ENCODE measurements at places on chromosomes 16 and 17.

DNA sequence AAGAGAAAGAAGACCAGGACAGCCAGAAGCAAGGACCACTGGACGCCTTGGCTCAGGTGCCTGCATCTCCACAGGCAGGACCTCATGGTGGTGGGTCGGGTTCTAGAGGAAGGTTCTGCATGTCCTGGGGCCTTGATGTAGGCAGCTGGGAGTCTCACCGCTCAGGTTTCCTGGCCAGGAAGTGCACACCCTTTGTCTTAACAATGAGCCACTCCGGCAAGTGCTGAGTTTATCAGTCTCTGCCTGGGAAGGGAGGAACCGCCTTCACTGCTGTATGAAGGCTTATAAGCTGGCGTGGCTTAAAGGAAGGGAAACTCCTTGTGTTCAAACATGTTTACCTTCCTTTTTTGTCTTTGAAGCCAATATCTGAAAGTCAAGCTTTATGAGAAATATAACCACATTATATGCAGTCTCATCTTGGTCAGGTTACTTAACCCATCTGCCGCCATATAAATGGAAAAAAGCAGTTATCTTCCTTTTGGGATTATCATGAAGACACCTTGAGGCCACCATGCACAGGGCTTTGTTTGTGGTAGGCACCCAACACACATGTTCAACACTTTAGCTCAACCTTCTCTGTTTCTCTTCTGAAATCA, at the start of gene ST6GALNAC1:
ST6GALNAC1 (minus strand) TSS at position 205 of the 596 bp plus-strand sequence; CDS start at position 86, 119 bp downstream.
- no peak for DNase-seq

- no peak for DNase-seq
Observed at GRCh38 chr17:67316781-67317180, 49.6 kb downstream of the PSMD12 start.

DNA sequence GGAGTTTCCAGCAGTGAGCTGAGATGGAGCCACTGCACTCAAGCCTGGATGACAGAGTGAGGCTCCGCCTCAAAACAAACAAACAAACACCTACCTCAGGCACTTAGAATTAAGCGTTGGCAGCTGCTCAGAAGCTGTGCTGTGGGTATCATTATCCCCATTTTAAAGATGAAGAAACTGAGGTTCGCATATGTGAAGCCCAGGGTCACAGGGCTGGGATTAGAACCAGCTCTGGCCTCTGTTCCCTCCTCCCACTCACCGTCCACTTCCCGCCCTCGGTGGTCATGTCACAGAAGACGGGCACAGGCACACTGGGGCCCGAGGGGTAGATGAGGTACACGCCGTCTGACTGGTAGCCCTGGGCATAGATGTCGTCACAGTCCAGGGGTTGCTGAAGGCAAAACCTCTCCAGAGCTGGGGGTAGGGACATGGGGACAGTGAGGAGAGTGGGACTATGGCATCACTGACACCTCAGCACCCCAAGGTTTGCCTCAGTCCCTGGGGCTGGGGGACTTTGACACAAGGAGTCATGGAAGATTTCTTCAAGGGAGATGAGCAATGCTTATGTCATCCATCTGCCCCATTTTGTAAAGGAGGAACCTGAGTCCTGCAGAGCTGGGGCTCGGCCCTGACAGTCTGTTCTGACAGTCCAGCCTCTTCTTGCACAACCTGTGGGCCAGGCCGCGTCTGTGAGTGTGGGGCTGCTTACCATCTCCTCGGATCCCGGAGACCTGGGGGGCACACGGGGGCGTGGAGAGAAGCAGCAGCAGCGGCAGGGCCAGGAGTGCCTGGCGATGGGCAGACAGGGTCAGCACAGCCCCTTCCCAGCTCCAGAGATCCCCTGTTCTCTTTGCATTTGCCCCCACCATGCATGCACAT, 700 bp downstream of the MFAP4 start:
- DNase-seq, result no peak

- DNase-seq, result no peak
Observed at GRCh38 chr17:75459246-75459589, 2.8 kb downstream of the TMEM94 start.

- DNase-seq, result no peak
Observed at GRCh38 chr16:55839115-55839514, 6.2 kb upstream of the CES1 start.

- DNase-seq, result no peak
Observed at GRCh38 chr16:81554979-81555378, 110.4 kb downstream of the CMIP start.

DNA sequence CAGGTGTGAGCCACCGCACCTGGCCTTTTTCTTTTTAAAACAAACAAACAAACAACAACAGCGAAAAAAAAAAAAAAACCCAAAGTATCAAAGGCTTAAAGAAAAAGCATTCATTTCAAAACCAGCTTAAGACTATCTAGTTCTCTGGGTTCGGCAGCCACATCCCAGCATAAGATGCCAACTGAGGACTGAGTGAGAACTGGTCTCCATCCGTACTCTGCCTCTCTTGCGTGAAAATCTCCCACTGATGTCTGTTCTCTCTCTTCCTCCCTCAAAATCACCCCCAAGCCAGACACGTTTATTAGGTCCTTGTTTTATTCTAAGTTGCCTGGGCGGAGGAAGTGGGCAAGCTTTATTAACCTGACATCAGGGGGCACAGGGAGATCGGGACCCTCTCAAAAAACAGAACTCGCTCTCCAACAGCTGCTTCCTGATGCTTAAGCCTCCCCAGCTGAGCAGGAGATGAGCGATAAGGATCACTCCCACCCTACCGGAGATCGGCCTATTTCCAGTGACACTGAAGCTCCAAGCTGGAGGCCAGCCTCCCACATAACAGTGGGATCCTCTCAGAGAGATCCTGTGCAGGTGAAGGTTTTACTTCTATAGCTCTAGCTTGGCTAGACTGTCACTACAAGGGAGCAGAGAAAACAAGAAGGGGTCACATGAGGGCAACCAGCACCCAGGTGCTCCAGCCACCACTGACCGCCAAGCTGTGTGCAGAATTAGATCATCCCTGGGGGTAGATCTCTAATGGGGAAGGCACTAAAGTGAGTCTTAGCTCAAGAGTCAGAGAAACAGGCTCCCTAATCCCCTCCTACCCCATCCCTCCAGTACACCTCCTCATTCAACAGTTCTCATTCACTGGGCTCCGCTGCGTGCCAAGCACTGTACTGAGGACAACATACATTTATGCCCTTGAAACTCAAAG, 13.6 kb downstream of the CDC42EP4 start:
- DNase-seq, result no peak

GRCh38 chr17:45345554-45346215, 28.9 kb upstream of the MAP3K14 start:
- DNase-seq, result no peak

DNA sequence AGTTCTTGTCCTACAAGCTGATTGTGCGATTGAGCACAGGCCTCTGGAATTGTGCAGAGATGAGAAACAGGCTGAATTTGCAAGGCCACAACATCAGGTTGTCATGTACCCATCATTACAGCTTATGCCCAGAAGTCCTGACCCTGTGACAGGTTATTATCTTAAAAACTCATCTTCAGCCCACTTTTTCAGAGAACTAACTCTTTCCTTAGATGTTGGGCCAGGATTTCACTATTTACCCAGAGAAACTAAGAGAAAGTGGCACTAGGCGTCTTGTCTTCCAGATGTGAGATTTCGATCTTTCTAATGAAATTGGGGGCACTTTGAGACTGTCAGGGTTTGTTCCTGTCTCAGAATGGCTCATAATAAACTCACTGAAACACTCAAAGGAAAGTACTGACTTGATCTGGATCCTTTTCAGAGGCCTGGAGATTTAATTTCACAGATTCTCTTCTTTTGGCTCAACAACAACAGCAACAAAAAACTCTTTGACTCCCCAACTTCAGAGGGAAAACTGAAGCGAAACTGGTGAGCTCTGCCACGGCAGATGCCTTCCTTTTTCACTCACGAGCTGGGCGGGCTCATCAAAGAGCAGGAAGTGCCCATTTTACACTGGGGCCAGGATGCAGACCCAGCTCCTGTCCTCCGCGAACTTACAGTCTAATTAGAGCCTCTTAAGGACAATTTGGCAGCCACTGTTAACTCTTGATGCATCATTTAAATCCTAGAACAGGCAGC, 17.7 kb upstream of the SLC12A3 start:
- no peak for DNase-seq

DNA sequence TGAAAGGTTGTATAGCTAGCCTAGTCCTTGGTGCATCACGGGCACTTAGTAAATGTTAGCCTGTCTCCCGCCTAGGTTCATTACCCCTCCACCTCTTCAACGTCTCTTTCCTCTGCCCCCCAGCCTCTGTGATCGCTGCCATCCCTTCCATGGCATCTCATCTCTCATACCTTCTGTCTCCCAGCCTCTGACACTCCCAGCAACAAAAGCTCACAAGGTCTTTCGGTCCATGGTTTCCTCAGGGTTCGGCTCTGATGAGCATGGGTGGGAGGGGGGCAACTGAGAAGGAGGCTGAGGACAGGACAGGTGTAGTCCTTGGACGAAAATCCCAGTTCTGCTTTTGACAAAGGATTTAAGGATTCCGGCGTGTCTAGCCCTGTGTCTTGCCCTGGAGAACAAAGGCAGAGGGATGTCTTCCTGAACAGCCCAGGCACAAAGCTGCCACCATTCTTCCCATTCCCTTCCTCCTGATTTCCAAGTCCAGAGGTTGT, 16.7 kb downstream of the CCR7 start:
- no peak for DNase-seq

DNA sequence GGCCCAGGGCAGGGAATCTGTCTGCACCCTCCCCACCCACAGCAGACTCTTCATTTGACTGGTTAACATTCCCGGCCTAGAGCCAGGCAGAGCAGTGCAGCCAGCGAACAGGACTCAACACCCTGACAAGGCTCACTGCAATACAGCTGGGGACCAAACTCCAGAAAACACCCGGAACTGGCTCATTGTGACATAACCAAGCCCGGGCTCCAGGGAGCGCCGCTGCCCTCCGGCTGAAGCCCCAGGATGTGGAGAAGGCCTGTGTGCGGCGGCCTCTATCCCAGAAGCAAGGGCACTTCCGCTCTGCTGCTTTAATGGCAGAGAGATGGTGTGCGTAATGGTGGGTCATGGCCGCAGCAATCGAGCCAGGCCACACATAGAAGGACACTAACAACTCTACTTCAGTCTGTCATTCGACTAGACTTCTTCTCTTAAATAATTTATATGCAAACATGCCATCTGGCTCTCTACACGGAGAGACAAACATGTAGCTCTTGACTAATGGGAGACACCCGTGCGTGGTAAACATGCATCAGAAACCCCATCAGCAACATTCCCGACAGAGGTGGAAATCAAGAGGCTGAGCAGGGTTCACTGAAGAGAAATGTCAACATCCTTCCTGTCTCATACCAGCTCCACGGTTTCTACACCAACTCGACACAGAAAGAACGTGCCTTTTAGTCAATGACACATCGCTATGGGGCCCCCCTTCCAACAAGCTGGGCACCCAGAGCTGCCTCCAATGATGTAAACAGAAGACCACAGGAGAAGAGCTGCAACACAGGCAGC, 18.0 kb downstream of the KLHDC4 start:
- DNase-seq, result no peak

DNA sequence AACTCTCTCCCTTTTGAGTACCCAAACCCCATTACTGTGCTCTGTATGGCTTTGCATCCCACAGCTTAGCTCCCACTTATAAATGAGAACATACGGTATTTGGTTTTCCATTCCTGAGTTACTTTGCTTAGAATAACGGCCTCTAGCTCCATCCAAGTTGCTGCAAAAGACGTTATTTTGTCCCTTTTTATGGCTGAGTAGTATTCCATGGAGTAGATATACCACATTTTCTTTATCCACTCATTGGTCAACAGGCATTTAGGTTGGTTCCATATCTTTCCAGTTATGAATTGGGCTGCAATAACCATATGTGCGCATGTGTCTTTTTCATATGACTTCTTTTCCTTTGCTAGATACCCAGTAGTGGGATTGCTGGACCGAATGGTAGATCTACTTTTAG, 19.9 kb upstream of the SYT17 start:
- no peak for DNase-seq

- no peak for DNase-seq
Observed at GRCh38 chr16:8611122-8611521, 10.4 kb upstream of the METTL22 start.

GRCh38 chr17:55284944-55285339, 20.2 kb downstream of the HLF start:
- DNase-seq, result no peak

DNA sequence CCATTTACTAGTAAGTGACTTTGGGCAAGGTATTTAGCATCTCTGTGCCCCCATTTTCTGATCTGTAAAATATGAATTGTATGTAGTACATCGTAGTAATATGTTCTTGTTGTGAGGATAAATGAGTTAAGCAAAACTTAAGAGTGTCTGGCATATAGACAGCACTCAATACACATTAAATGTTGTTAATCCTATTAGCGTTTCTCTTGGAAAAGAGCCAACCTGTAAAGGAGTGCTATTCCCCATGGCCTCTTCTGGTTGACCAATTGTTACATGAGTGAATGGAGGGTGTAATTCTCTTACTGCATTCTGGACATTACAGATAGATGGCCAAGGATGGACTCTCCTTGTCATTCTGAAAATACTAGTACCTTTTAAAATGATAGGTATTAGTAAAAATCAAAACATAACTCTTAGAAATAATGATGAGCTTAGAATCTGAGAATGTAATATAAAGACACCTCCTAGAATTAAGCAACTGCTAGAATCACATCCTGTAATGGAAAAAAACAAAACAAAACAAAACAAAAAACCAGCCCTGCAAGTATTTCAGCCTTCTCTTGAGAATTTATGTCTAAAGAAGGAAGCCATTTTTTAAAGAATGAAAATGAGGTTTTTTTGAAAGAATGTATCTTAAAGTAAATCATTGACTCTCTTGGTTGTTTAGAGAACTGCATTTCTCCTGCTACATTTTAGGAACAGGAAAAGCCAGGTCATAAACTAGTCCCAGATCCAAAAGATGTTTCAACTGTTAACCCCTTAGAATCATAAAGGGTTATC, 30.5 kb downstream of the IQCK start:
- DNase-seq, result no peak

GRCh38 chr17:67401598-67402504, 24.8 kb downstream of the PITPNC1 start:
- no peak for DNase-seq

DNA sequence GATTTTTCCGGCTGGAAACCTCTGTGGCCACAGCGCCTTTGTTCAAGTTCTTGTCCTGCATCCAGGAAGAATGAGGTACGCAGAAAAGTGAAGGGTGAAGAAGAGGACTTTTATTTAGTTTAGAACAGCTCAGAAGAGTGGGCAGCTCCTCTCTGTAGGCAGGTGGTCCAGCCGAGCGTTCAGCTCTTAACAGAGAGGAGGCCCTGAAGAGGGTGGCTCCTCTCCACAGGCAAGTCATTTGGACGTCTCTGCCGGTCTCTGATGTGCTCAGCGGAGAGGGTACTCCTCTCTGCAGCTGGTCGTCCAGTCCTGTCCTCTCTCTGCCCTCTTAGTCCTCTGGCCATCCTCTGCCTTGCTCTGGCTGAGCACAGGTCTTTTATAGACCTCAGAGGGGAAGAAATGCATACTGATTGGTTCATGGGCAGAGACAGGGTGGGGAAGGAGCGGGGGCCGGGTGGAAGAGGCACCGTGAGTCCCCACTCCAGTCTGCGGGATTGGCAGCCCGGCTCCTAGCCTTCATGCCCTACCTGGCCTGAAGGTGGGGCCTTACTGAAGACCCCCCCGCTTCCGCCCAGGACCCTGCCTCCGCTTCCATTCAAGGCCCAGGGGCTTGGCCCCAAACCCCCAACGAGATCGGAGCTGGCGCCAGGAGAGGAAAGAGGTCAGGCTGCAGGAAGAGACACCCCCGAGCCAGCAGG, 70.0 kb upstream of the NKD1 start:
- no peak for DNase-seq

Measured in GOT3 (cell line).